Activated CD8-positive, alpha-beta memory T cell treated with anti-CD3 and anti-CD28 coated beads, Interleukin-2, amount 50 U/mL, for 4 hours (primary cell): ENCODE measurements at places on chromosomes 16 and 17.

DNA sequence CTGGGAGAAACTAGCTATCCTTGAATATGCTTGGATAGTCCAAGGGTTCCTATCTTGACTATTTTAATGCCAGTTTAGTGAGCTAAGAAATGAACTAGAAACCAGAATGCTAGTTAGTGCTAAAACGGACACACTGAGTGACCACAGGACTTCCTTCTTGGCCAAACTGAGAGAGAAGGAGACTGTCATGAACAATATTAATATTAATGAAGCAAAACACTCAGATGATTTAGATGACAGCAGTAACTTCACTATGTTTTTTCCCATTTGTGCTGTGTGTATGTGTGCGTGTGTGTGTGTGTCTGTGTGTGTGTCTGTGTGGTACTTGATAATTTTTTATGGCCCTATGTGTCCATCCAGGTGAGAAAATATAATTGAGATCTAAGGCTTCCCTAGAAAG, 2.2 kb upstream of the ATXN1L start:
- no peak for DNase-seq

- no peak for DNase-seq
Measured at GRCh38 chr17:78888941-78889518, 14.0 kb downstream of the CEP295NL start.

GRCh38 chr16:20249211-20249610, 78.1 kb downstream of the GP2 start:
- no peak for DNase-seq

GRCh38 chr16:64287655-64288528, 834.0 kb downstream of the CDH11 start:
- no peak for DNase-seq

DNA sequence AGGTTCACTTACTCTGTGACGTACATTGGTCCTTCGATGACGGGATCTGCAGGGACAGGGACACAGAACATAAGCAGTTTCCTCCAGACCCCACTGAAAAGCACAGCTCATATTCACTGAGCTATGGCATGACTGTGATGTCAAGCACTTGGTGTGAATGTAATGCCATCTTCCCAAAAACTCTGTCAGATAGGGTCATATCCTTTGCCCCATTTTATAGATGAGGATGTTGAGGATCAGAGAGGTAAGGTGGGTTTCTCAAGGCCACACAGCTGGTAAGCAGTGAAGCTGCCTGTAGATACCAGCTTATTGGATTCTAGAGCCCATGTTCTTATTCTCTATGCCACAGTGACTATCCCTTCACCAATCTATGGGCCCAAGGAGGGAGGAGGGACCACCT, 2.5 kb downstream of the ERN2 start:
- no peak for DNase-seq
